ENCODE measurements at places on chromosomes 5 and 9.

- peak; percentile 45 for DNase-seq
These were observed 194.7 kb upstream of the FREM1 start for GRCh38 chr9:15104826-15105420.

- no peak for DNase-seq
These were observed 162.9 kb downstream of the FAM170A start for GRCh38 chr5:119792161-119792799.

DNA sequence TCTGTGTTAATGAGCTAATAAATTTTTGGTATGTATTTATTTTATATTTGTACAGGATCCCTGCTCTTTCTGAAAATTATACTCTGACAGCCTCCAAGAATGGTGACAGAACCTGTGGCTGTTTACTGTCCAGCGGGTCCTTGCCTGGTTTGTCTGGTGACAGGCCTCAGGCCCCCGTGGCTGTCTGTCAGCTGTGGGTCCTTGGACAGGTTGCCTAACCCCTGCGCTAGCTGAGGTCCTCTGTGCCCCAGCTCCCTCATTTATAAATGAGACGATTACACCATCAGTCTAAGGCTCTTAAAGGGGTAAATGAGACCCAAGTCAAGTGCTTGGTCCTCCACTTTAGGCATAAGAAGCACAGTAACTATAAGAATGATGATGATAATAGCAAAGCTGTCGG, 125.1 kb upstream of the COL5A1 start:
- DNase-seq, result no peak

DNA sequence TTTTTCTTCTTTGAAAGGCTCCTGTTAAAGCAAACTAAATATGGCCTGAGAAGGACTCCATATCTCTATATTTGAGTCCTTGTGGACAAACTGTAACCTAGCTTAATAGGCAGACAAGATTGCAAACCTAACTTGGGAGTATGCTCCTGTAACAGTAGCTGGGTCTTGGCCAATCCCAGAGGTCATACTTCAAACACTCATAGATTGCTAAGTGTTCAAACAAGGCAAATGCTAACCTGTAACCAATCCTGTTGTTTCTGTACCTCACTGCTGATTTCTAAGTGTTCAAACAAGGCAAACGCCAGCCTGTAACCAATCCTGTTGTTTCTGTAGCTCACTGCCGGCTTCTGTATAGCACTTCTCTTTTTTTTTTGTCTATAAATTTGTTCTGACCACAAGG, 50.6 kb upstream of the CLK4 start:
- DNase-seq, result no peak

DNA sequence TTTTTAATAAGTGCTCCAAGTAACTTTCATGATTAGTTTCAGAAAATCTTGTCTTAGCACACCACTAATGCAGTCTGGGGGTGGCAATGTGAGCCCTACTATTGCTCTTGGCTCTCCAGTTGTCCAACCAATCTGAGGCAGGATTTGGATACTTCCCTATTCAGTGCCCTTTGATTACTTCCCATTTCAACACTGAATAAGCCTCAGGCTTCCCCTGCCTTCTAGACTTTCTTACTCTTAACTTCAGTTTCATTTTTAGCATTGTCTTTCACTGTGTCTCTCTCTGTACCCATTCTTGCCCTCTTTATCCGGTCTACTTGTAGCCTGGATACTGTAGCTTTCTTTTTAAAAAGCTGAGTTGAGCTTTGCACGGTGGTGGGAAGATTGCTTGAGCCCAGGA, 186.1 kb downstream of the C9orf152 start:
- DNase-seq, result no peak

DNA sequence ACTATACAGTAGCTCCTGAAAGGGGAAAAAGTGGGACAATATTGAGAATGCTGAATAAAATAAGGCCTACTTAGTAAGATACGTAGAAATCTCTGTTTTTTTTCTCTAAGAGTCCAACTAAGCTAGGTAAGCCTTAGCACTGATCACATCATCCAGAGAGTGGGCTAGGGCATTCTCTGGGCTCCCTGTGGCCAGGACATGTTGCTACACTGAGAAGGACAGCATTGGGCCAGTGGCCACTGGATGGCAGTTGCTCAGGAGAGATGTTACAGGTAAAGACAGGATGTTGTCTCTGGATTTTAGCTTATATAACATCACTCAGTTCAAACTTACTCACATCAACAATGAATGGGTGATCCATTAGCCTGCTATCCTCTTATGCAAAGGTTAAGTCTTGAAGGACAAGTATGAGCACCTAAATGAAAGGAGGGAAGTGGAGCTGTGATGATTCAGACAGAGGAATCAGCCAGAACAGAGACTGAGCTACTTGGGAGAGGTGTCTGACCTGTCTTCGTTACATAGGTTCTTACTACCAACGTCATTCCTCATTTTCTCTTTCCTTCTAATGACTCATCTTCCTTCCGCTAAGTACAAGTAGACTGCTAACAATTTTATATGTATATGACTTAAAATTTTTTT, 226.6 kb upstream of the ADCY2 start:
- DNase-seq, result no peak

GRCh38 chr5:14105718-14106410, 37.3 kb upstream of the TRIO start:
- DNase-seq, result no peak

- no peak for DNase-seq
These were observed 35.2 kb downstream of the RLN2 start for GRCh38 chr9:5269249-5269715.

DNA sequence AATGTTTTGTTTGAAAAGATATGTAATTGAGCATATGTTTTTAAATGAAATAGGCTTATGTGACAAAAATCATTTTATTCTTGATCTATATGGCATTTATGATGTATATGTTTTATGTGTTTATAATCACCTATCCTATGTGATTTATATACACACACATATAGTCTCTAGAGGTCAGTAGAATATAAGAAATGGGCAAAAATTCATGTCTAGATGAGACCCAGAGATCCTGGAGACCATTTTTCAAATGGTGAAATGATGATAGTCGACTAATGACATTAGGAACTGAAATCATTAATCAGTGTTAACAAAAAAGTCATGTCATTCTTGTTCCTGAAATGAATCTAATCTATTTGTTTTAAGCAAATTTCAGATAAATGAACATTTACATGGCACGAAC, 709.2 kb upstream of the WWC1 start:
- no peak for DNase-seq

- DNase-seq, result no peak
These were observed 62.5 kb downstream of the GNAQ start for GRCh38 chr9:77969083-77969482.

DNA sequence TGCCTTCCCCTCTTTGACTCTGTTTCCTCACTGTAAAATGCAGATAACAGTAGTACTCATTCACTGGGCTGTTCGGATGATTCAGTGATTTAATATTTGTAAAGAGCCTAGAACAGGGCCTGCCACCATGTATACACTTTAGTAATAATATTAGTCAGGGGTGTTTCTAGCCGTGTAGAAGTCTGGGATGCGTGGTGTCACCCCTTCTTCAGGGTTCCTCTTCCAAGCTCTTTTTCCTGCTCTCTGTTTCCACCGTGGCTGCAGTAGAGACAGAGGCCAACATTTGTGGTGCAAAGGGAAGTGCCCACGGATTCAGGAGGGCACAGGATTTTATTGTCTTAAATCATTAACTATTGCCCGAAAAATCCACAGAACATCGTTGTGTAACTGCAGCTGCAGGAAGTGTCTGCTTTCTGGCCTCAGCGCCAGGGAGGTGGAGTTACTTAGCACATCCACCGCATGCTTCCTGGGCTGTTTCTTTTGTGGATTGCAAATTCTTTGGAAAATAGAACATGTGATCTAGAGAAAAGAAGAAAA, 61.7 kb downstream of the TRIO start:
- no peak for DNase-seq

GRCh38 chr5:102975457-102976182, 144.3 kb downstream of the GIN1 start:
- DNase-seq, result no peak

DNA sequence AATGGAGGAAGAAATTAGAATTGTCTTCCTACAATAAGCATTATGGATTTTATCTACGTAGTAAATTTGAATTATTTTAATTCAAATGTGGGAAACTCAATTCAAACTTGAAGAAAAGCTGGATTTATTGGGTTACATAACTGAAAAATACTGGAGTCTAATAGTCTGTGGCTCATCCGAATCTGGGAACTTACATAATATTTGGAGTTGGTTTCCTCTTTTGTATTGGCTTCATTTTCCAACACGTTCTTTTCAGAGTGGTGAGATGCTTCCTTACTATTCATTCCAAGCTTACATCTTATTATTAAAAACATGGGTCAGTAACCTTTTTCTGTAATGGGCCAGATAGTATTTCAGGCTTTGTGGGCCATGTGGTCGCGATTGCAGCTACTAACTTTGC, 164.8 kb downstream of the ARHGAP26 start:
- no peak for DNase-seq

GRCh38 chr5:107875833-107876232, 205.1 kb upstream of the EFNA5 start:
- no peak for DNase-seq

GRCh38 chr9:110344821-110345220, 7.2 kb upstream of the TXNDC8 start:
- no peak for DNase-seq

DNA sequence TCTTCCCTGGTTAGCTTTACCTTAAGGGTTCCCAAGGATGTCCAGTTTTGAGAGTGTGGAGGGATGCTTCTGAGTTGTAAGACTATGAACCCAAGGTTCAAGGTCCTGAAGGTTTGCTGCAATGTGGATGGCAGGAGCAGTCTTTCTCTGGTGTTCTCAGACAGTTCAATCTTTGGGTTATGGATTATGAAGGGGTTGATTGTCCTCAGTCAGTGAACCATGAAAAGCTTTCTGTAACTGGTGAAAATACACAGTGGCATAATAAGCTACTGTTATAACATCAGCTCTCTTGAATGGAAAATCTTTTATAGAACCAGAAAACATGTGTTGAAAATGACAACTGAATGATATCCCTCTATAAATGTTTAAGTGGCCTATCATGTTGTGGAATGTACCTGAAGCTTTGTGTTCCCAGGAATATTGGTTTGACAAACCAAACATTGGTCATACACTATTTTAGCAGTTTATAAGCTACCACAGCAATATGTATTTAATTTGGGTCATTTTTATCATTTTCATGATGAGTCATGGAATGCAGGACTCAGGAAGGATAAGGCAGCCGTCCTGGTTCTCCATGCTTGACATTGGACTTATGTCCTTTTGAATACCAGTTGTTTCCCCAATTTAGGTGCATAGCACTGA, 1041.8 kb upstream of the ARRDC3 start:
- DNase-seq, result no peak

GRCh38 chr5:14016549-14016948, 72.1 kb upstream of the DNAH5 start:
- DNase-seq, result no peak

- no peak for DNase-seq
These were observed 37.1 kb downstream of the DNAJB5 start for GRCh38 chr9:35026671-35027070.

DNA sequence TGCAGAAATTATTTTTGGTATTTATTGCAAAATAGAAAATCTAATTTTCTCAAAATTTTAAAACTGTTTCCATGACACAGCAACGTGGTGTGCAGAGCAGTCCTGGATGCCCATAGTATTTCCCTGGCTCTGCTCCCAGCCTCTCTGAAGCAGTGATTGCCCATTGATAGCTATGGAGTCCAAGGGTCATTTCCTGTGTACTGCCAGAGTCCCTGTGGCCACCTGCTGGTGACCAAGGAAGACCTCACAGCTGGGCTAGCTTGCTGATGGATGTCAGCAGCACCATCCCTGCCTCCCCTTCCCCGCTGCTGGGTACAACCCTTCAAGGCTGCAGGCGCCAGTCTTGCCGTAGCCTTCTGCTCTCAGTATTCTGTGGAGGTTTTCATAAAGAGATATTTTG, 184.1 kb downstream of the DIRAS2 start:
- no peak for DNase-seq

DNA sequence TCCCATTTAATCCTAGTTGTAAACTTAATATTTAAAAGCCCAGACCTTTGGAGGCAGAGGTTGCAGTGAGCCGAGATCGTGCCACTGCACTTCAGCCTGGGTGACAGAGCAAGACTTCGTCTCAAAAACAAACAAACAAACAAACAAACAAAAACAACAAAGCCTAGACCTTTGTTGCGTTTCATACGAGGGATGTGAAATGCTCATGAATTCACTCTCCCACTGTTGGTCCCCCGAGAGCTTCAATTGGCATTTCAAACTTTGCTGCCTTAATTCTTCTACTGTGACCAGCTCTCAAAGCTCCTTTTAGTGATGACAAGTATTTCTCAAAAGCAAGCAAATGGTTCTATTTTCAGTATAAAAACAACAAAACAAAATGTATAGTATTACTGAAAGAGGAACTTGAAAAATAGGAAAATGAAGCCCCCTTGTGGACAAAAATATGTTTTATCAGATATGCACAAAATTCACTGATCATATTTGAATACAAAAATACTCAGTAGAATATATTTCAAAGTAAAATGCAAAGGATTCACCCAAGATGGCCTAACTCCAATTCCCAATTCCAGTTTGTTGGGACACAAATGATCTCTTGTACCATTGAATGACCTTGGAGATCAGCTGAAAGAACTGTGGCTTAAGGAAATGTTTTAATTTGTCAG, 140.4 kb downstream of the ESM1 start:
- DNase-seq, result no peak

DNA sequence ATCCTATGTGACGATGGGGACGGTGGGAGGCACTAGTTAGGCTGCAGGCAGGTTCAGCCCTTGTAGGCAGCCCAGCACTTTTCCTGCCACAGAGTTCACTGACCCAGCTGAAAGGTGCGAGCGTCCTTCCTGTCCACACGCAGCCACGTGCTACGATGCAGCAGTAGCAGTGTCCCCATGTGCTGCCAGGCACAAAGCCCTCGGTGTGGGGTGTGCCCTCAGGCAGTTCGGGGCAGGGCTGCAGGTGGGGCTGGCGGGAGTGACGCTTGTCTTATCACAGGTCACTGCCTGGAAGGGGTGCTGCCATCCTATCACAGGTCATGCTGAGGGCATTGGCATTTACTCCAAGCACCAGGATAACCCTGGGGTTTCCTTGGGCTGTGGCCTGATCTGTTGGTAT, 46.8 kb upstream of the CLPTM1L start:
- DNase-seq, result no peak

- peak; percentile 40 for DNase-seq
These were observed 118.8 kb downstream of the CDC42SE2 start for GRCh38 chr5:131382407-131383395.

DNA sequence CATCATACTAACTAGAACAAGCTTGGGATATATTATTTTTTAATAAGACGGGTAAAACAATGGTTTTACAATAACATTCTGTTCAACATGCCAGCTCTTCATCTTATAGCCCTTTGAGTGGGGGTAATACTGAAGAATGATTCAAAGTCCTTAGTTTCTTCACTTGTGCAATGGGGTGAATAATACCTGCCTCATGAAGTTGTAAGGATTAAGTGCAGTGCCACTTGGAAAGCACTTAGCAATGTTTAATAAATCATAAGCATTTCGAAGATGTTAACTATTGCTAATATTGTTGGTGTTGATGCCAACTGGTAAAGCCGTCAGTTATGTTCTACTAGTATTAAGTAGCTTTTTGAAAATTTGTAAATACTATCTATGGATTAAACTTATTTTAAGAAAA, 38.0 kb downstream of the TNPO1 start:
- DNase-seq, result no peak

All from stimulated activated CD4-positive, alpha-beta T cell treated with anti-CD3 and anti-CD28 coated beads, Interleukin-15, amount 100 ng/mL, for 24 hours (primary cell).